ENCODE measurements at places on chromosomes 1 and 21. TPM values are rescaled to one million over a fixed set of nuclear protein-coding genes. Genes with fewer than 3 reads are reported as not detected.

Gene CDA
- 3.5 TPM for total RNA-seq

Gene LIPI
- total RNA-seq: not detected

Gene CAMK1G
- total RNA-seq: not detected

Gene PPFIA4
- 43.7 TPM for total RNA-seq

Gene FNDC7
- total RNA-seq: not detected

Gene LCE1E
- total RNA-seq: not detected

Gene PTGS2
- total RNA-seq: 0.56 TPM

Gene RIPPLY3
- total RNA-seq: not detected

Gene ACKR1
- 12.2 TPM for total RNA-seq

- peak; percentile 80 for DNase-seq
- H3K27me3 ChIP-seq: no peaks in the 10 kb centered on the region
- H3K4me3 ChIP-seq: no peak overlapping the region
- H3K27ac ChIP-seq: peak overlapping the region; percentile 84
Observed at GRCh38 chr21:39022863-39023693, 160.2 kb downstream of the PSMG1 start.

- H3K4me3 ChIP-seq: no peak overlapping the region
- H3K27me3 ChIP-seq: no peaks in the 10 kb centered on the region
- no peak for DNase-seq
- H3K4me1 ChIP-seq: no peaks in the 10 kb centered on the region
Observed at GRCh38 chr1:77678660-77679610, 3.5 kb downstream of the ZZZ3 start.

DNA sequence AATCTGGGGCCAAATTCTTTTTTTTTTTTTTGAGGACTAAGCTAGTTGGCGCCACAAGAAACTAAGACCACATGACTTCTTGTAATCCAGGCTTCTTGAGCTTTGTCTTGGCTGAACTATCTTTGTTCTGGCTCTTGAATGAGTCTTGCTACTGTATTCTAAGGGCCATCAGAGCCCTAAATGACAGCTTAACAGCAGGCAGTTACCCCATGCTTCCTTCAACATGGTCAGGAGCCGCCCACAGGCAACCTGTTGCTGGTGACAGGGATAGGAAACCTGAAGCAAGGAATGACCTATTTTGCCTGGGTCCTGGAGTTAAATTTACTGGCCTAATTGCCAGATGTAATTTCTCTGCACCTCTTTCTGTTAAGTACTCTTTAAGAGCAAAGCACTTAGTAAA is 188.2 kb upstream of the PLXNA2 start:
- no peak overlapping the region for H3K27ac ChIP-seq
- H3K27me3 ChIP-seq: no peaks in the 10 kb centered on the region
- no peaks in the 10 kb centered on the region for H3K36me3 ChIP-seq
- no peak for DNase-seq

- no peak for DNase-seq
- H3K27ac ChIP-seq: no peak overlapping the region
- peaks cover 19% of the 10 kb centered on the region for H3K4me1 ChIP-seq
- H3K27me3 ChIP-seq: no peaks in the 10 kb centered on the region
- H3K36me3 ChIP-seq: no peaks in the 10 kb centered on the region
- H3K4me3 ChIP-seq: no peak overlapping the region
Observed at GRCh38 chr1:172185211-172185610, 235.3 kb upstream of the C1orf105 start.

- no peaks in the 10 kb centered on the region for H3K4me1 ChIP-seq
- H3K36me3 ChIP-seq: no peaks in the 10 kb centered on the region
- no peaks in the 10 kb centered on the region for H3K27me3 ChIP-seq
- H3K4me3 ChIP-seq: no peak overlapping the region
- no peak for DNase-seq
Observed at GRCh38 chr1:50490640-50491039, 67.4 kb upstream of the DMRTA2 start.

GRCh38 chr1:62953633-62954032 is 169.7 kb downstream of the ATG4C start:
- H3K27me3 ChIP-seq: peaks cover 69% of the 10 kb centered on the region
- no peak overlapping the region for H3K27ac ChIP-seq
- H3K4me1 ChIP-seq: no peaks in the 10 kb centered on the region
- no peak for DNase-seq

DNA sequence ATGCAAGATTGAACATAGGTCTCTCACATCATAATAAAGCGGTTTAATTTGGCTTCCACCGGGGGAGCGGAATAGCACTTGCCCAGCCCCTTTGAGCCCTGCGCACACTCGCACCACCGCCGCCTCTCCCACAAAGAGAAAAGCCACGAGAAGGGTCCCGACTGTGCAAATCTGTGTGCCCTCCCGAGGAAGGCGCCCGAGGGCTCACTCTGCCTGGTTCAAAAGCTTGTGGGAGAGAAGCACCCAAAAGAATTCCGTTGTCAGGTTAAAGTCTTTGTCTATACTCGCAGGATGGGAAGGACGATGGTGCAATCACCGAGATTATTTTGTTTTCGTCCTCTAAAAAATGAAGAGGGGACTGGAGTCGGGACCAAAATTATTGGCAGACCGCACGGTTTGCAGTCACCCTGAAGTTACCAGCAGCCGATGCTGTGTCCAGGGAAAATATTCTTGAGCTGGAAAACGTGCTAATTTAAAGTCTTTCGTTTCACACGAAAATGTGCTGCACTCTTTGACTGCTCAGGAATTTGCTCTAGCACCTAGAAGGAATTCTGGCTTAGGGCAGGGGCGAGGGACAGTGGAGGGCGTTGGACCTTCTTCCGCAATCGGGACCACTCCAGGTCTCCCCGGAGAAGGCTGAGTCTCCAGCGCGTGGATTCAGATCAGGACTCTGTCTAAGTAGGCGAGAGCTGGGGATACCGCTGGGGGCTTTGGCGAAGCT is 6.6 kb upstream of the SIM2 start:
- no peak overlapping the region for H3K27ac ChIP-seq
- no peaks in the 10 kb centered on the region for H3K36me3 ChIP-seq
- H3K4me3 ChIP-seq: no peak overlapping the region
- H3K27me3 ChIP-seq: peaks cover 45% of the 10 kb centered on the region

- H3K27ac ChIP-seq: no peak overlapping the region
- no peak overlapping the region for H3K4me3 ChIP-seq
- H3K36me3 ChIP-seq: no peaks in the 10 kb centered on the region
- peaks cover 13% of the 10 kb centered on the region for H3K4me1 ChIP-seq
- DNase-seq: no peak
Observed at GRCh38 chr1:117143172-117143571, 21.6 kb upstream of the TRIM45 start.

DNA sequence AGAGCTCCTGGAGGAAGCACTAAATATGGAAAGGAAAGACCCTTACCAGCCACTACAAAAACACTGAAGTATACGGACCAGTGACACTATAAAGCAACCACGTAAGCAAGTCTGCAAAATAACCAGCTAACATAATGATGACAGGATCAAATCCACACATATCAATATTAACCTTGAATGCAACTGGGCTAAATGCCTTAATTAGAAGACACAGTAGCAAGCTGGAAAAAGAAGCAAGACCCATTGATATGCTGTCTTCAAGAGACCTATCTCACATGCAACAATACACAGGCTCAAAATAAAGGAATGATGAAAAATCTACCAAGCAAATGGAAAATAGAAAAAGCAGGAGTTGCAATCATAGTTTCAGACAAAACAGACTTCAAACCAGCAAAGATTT is 31.0 kb downstream of the C1orf185 start:
- H3K27me3 ChIP-seq: peaks cover 9% of the 10 kb centered on the region
- no peaks in the 10 kb centered on the region for H3K36me3 ChIP-seq
- no peak overlapping the region for H3K4me3 ChIP-seq
- no peak for DNase-seq

- H3K36me3 ChIP-seq: no peaks in the 10 kb centered on the region
- H3K4me3 ChIP-seq: no peak overlapping the region
Observed at GRCh38 chr1:171172471-171172870, 12.6 kb upstream of the FMO2 start.

GRCh38 chr1:117414943-117415342 is 47.7 kb downstream of the MAN1A2 start:
- peaks cover 12% of the 10 kb centered on the region for H3K36me3 ChIP-seq
- no peak for DNase-seq
- H3K27ac ChIP-seq: no peak overlapping the region
- H3K4me3 ChIP-seq: no peak overlapping the region
- H3K4me1 ChIP-seq: no peaks in the 10 kb centered on the region

- no peak for DNase-seq
- H3K4me3 ChIP-seq: no peak overlapping the region
- no peak overlapping the region for H3K27ac ChIP-seq
Observed at GRCh38 chr1:53725238-53725689, 13.7 kb downstream of the GLIS1 start.

- peaks cover 13% of the 10 kb centered on the region for H3K4me1 ChIP-seq
- DNase-seq: no peak
- no peak overlapping the region for H3K27ac ChIP-seq
- no peak overlapping the region for H3K4me3 ChIP-seq
Observed at GRCh38 chr1:207088161-207088560, 499 bp upstream of the C4BPB start.

DNA sequence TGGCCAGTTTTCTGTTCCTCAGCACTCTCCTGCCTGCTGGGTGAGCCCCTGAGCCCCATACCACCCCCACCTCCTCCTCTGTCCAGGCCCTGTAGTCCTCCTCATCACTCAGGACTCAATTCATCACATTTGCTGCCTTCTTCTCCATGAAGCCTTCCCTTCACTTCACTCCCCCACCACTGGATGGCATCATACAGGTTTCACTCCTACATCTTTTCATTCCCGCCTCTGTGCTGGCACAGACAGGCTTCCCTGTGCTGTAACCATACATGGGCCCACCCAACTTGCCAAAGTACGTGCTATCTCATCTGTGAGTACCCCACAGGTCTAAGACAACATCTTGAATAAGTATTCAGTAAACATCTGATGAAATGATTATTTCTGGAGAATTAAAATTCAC is 56.9 kb downstream of the SLC45A1 start:
- no peaks in the 10 kb centered on the region for H3K27me3 ChIP-seq
- DNase-seq: no peak
- no peaks in the 10 kb centered on the region for H3K36me3 ChIP-seq
- no peak overlapping the region for H3K4me3 ChIP-seq
- peak overlapping the region; percentile 89 for H3K27ac ChIP-seq

DNA sequence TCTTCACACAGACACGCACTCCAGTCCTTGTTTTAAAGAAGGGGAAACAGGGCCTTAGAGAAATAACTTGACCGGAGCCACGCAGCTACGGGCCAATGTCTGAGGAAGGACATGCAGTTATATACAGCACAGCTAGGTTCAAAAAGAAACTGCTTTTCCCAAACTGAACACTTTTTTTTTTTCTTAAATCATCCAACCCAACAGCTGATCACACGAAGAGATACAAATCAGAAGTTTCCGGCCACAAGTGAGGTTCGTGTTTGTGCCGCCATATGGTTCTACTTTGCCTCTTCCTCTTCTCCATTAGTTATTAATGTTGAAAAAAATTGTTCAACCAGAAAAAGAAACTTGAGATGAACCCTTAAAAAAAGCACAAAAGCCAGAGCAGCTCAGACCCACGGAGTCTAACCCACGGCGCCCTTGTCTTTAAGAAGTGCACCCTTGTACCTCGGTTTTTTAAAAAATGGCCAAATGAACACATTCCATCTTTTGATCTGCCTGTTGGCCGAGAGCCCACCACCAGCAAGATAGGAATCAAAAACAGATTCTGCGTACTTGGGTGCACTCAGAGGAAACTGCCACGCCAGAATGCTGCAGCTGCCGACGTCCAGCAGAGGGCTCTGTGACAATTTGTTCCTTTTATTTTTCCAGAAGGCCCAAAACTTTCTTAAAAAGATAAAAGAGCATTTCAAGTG is 78.9 kb downstream of the SLC66A1 start:
- H3K4me1 ChIP-seq: peaks cover 39% of the 10 kb centered on the region
- H3K4me3 ChIP-seq: no peak overlapping the region
- H3K27ac ChIP-seq: peak overlapping the region; percentile 6

DNA sequence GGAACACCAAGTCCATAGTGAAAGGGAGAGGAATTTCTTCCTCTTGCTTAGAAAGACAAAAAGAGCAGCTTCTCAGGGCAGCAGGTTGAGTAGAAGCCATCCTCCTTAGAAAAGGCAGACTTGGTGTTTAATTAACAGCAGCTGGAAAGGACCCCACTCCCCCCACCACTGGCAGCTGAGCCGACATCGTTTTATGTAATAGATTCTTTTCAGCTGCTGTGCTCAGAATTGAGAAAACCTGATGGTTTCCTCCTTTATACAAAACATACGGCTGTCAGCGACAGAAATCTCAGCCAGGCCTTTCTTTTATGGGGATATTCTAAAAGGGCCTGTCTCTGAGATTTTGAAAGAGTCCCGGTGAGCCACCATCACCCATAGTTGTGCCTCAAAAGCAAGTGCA is 49.9 kb downstream of the MAN1C1 start:
- no peak for DNase-seq
- H3K27ac ChIP-seq: no peak overlapping the region
- no peak overlapping the region for H3K4me3 ChIP-seq
- peaks cover 20% of the 10 kb centered on the region for H3K4me1 ChIP-seq

DNA sequence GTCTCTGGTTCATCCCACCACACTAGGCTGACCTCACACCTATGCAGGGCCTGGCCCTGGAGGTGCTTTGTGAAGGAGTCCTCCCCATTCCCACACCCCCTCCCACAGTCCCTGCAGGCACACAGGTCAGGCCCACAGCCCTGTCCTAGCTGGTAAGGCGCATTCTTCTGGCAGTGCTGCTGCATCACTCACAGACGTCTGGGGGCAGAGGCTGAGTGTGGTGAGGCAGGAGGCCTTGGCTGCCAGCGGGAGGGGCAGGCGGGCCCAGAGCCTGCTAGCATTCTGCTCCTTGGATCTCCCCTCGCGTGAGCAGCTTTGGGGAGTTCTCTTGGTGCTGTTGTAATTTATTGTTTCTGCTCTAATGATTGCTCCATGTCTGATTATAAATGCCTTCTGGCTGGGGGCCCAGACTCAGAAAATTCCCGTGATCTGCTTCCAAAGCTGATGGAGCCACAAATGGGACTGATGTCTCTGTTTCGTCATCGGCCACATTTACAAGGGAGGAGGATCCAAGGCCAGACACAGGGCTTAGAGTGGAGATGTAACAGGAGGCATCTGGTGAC is 62.9 kb downstream of the TRABD2B start:
- H3K36me3 ChIP-seq: no peaks in the 10 kb centered on the region
- no peaks in the 10 kb centered on the region for H3K27me3 ChIP-seq
- H3K4me1 ChIP-seq: no peaks in the 10 kb centered on the region

- no peak for DNase-seq
- H3K27ac ChIP-seq: no peak overlapping the region
- H3K27me3 ChIP-seq: no peaks in the 10 kb centered on the region
Observed at GRCh38 chr1:151852733-151853132, 779 bp downstream of the THEM5 start.

GRCh38 chr1:240609527-240610060 is 2.4 kb downstream of the GREM2 start:
- H3K4me3 ChIP-seq: no peak overlapping the region
- H3K4me1 ChIP-seq: no peaks in the 10 kb centered on the region
- H3K36me3 ChIP-seq: no peaks in the 10 kb centered on the region
- H3K27ac ChIP-seq: no peak overlapping the region
- no peak for DNase-seq

GRCh38 chr1:211257826-211258225 is 1.3 kb upstream of the RCOR3 start:
- H3K36me3 ChIP-seq: peaks cover 7% of the 10 kb centered on the region
- no peaks in the 10 kb centered on the region for H3K27me3 ChIP-seq
- H3K27ac ChIP-seq: peak overlapping the region; percentile 97

- H3K27ac ChIP-seq: no peak overlapping the region
- DNase-seq: peak; percentile 88
- H3K36me3 ChIP-seq: peaks cover 77% of the 10 kb centered on the region
- no peaks in the 10 kb centered on the region for H3K27me3 ChIP-seq
- H3K4me3 ChIP-seq: no peak overlapping the region
Observed at GRCh38 chr1:55140546-55140983, 74.6 kb downstream of the USP24 start.

Data from heart right ventricle (tissue), 16 donors.